ENCODE measurements at places on chromosomes 3 and 15.

DNA sequence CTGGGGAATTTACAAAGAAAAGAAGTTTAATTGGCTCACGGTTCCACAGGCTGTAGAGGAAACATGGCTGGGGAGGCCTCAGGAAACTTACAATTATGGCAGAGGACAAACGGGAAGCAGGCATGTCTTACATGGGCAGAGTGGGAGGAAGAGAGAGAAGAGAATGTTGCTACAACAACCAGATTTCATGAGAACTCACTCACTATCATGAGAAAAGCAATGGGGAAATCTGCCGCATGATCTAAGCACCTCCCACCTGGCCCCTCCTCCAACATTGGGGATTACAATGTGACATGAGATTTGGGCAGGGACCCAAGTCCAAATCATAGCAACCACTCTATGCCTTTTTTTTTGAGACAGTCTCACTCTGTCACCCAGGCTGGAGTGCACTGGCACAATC is 28.8 kb downstream of the PCNP start:
- DNase-seq = no peak

DNA sequence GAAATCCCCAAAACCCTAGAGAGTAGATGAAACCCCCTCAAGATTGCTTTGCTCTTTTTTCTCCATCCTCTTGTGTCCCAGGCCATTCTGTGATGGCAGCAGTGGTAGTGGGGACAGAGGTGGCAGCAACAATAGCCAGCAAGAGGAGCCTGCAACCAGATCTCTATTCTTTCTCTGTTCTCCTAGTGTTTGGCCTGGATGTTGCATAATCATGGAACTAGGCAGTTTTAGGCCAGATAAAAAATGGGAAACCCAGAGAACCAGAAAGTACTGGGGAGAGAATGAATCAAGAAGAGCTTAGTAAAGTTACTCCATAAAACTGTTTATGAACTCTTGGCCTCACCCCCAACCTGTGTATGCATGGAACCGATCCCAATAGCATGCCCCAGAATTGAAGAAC is 52.3 kb downstream of the CTNNB1 start:
- no peak for DNase-seq

GRCh38 chr3:73068419-73068818 is 7.0 kb downstream of the EBLN2 start:
- peak; percentile 18 for DNase-seq

DNA sequence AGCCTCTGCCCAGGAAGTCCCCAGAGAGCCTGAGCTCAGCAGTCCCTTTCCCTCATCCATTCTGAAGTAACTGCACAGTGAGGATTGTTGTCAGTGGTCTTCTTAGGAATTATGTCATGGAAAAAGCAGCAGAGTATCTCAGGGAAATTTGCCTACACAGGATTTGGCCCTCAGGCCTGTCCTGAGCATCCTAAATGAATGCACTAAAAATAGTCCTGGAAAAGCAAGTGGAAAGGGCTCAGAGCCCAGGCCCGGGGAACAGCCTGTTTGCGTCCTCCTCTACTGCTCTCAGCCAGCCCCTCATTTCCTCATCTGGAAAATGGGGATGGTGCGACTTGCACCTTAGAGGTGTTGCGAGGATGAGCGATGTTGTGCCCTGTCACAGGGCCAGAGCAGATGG is 21.6 kb downstream of the LYSMD4 start:
- no peak for DNase-seq

DNA sequence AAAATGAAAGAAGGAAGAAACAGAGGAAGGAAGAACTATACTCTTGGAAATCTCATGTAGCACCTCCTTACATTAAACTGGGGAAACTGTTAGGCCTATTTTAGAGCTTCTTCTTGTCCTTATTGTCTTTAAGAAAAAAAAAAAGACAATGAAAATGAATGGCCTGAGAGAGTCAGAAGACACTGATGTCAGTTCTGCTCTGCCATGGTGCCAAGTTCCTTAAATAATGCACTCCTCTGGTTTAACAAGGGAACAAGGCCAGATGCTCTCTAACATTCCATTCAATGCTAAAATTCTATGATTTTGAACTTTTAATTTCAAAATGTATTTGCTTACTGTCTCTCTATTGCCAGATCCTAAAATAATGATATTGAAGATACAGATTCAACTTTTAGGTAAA is 4.4 kb upstream of the MBNL1 start:
- DNase-seq = no peak

DNA sequence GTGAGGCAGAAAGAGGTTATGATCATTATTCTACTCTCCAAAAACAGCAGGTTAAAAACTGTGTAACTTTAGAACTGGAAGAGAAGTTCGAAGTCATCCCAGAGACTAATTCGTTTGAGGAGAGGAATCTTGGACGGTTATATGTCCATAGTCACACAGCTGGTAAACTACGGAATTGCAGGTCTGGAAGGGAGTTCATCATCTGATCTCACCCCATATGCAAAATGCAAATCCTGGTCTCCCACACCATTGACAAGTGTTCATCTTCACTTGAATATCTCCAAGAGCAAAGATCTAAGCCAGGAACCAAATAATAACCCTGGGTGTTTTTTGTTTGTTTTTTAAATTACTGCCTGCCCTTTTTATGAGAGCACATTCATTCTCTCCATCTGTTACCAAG is 53.1 kb downstream of the FAM98B start:
- no peak for DNase-seq

GRCh38 chr3:160400702-160401150 is 1.3 kb downstream of the SMC4 start:
- peak; percentile 20 for DNase-seq

GRCh38 chr3:106810300-106810875 is 566.9 kb upstream of the CCDC54 start:
- no peak for DNase-seq

- DNase-seq = peak; percentile 88
These were observed 98.6 kb downstream of the FBLN2 start for GRCh38 chr3:13647298-13648059.

- DNase-seq = no peak
These were observed 295.4 kb upstream of the RORA start for GRCh38 chr15:61524545-61524944.

DNA sequence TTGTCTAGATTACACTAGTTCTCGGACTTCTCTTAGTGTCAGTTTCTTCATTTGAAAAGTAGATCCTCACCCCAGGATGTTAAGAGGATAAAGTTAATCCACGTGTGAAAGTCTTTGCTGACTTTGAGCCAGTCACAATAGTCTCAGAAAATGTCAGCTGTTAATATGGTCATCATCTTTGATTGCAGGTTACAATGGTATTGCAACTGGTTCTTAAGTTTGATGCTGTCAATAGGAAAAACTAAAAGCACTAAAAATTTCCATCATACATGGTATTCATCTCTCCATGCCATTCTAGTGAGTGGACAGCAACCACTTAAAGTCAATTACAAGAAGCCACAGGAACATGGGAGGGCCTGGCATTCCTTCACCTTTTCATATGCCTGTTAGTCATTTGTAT is 192.3 kb downstream of the TAFA4 start:
- no peak for DNase-seq

DNA sequence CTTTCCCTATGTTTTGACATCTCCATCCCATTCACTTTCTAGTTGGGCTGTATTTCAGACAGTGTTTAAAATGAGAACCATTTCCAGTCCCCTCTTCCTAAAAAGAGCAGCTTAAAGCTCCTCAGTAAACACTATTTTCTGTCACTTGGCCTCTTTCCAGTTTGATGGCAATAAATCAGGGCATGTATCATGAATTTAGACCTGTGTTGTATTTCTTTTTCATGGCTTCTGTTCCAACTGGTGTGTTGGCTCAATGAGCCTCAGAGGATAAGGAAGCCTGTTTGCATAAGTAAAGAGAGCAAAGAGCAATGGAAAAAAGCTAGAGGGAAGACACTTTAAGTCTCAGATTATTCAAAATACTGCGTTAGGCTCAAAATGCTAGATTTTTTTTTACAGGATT is 7.2 kb downstream of the CCDC80 start:
- no peak for DNase-seq

DNA sequence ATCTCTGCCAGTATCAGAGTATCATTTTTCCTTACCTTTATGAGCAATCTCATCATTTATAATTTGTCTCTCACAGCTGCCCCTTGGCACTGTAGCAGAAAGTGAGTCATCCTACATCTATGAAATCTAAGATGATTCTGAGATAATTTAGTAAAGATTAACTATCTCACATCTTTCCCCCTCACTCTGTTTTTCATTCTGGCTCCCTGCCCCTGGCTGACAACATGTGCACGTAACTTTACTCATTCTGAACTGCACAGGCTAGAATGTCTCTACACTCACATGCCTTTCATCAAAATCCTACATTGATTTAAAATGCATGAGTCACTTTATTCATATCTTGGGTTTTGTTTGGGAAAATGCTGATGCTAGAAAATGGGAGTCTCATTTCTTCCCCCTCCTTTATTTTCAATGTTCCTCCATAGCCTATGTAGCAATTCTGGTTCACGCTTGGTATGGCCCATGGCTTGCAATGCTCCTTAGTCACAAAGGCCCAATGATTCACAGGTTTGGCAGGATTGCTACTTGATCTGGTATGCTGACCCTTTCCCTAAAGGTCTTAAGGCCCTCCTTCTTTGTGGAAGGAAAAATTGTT is 838.5 kb downstream of the TUSC7 start:
- DNase-seq = peak; percentile 50

GRCh38 chr3:141644931-141645330 is 93.2 kb upstream of the RNF7 start:
- DNase-seq = peak; percentile 77

GRCh38 chr15:50098545-50098944 is 20.5 kb downstream of the ATP8B4 start:
- no peak for DNase-seq

DNA sequence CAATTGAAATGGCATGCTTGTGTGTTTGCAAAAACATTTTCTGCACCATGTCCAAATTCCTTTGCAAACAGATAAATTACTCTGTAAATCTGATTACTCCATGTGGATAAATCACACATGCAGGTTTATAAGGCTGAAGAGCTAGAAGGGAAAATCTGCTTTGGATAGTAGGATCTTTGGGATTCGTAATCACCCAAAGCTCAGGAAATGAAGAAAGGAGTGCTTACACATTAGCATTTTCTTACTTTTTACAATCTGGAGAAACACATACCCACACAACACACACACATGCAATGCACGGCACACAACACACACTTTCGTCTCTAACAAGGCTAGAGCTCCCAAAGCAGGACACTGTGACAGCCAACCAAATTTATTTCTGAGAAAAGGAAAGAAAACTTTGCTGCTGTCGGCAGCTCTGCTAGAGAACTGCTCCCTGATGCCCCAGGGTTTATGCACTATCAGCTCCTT is 2.1 kb downstream of the LSAMP start:
- DNase-seq = no peak

GRCh38 chr3:153855772-153856171 is 265.4 kb upstream of the ARHGEF26 start:
- DNase-seq = no peak

- DNase-seq = no peak
These were observed 106.1 kb upstream of the GMNC start for GRCh38 chr3:190968616-190969015.

- peak; percentile 2 for DNase-seq
These were observed 163.8 kb downstream of the ZIC1 start for GRCh38 chr3:147572970-147573340.

DNA sequence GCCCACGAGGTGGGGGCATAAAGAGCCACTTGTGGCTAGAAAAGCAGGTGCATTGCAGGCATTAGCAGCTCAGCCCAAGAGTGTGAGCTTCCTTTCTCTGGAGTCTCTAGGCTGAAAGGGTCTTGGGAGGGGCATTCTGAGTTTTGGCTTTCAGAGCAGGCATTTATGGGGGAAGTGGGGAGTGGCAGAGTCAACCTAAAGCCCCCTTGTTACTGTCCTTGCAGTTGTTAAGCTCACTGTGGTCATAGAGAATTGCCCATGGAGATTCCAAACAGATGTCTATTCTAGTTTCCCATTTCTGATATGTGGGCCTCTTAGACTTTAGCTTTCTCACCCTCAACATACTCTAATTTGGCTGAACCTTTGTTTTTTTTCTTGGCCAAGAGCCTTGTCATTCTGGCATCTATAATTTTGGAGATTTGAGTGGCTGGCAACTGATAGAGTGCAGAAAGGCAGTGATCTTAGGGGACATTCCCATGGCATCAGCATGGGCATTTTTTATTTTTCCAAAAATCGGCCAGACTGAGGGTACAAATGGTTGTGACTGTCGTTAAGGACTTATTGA is 217.9 kb downstream of the THSD4 start:
- DNase-seq = no peak

DNA sequence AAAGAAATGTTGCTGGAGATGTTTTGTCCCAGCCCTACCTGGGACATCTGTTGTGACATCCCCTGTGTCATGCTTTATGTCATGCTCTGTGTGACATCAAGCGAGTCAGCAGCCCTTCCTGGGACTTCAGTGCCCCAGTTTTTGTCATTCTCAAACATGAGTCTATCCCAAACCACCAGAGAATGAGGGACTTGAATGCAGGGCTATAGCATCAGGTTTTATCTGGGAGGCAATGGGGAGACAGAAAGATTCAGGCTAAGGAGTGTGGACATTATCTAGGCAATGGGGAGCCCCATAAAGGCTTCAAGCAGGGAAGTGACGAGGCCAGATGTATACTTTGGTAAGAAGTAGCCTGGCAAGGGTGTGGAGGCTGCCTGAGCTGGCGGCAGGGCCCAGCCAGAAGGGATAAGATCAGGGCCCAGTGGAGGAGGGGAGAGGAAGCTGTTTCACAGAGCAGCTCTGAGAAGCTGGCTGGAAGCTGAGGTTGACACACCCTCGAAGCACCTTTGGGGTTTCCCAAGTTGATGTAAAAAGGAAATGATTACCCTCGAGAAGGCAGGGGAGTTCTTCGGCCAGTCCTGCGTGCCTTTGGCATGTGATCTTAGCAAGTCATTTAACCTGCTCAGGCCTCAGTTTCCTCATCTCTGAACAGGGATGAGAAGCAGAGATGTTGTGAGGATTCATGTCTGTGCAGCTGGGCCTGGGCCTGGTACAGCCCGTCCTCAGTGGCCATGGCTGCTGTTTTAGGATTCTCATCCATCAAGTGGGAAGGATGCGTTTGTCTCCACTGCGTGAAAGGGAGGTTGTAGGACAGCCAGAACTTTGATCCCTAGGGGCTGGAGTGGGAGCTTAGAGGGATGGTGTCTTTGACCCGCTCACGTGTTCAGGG is 34.3 kb downstream of the IRAK2 start:
- DNase-seq = peak; percentile 55

Measured in GM03348 (cell line).